ENCODE measurements at places on chromosomes 6 and 20.
A peak's percentile ranks its signal among the peaks of the same experiment; 100 is the strongest.

GRCh38 chr6:170057961-170058877 is 232.7 kb downstream of the DLL1 start:
- no peak for DNase-seq

GRCh38 chr6:52389264-52389625 is 27.3 kb downstream of the PAQR8 start:
- no peak for DNase-seq

DNA sequence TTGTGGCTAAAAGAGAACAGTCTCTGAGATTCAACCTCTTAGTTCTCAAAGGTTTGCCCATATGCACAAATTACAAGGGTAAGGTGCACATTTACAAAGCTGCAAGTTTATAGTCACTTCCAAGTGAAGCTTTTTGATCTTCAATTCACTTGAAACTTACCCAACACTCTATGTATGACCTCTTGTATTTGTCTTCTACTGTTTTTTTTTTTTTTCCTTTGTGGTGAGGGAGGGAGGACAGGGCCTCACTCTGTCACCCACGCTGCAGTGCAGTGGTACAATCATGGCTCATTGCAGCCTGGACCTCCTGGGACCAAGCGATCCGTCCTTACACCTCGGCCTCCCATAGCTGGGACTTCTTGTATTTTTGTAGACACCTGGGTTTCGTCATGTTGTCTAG is 4.5 kb upstream of the FOXO3 start:
- no peak for DNase-seq

GRCh38 chr6:93418033-93418407 is 1.3 kb downstream of the EPHA7 start:
- DNase-seq = peak; percentile 3

DNA sequence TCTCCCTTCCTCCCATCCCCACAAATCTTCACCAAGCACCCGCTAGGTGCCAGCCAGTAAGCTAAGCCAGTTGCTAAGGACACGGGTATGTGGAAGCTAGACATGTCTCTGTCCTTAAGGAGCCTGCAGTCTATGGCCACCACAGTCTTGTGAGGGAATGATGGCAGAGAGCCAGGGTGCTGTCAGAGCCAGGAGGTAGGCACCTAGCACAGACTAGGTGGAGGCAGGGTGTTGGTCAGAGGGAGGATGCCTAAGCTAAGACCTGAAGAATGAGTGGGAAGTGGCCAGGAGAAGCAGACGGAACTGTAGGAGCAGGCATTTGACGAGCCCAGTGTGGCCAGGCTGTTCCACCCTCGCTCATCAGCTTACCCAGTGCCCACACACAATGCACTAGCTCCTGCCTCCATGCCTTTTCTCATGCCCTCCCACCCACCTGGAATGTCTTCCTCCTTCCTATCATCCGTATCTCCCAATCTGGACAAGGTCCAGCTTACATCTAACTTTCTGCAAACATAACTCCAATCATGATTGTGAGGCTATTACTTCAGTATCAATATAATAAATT is 125.6 kb downstream of the FOXC1 start:
- no peak for DNase-seq

GRCh38 chr20:59331721-59332329 is 31.4 kb downstream of the EDN3 start:
- peak; percentile 21 for DNase-seq

DNA sequence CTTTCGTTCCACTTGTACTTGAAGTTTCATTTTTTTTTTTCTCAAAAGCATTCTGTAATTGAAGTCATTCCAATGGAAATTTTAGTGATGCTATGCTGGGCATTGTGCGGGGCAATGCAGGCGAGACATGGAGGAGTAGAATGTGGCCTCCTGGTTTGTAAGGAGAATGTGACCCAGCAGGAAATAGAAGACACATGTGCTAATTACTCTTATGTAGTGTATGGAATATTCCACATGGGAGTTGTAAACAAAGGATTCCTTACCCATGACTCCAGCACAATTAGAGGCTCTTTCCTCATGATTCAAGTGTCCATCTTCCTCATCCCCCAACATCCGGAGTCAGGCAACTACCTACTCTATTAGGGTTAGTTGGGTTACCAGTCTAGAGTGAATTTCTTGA is 14.9 kb upstream of the RFPL4B start:
- no peak for DNase-seq

- DNase-seq = peak; percentile 33
These were observed 105.5 kb downstream of the ARMC2 start for GRCh38 chr6:108953681-108954080.

DNA sequence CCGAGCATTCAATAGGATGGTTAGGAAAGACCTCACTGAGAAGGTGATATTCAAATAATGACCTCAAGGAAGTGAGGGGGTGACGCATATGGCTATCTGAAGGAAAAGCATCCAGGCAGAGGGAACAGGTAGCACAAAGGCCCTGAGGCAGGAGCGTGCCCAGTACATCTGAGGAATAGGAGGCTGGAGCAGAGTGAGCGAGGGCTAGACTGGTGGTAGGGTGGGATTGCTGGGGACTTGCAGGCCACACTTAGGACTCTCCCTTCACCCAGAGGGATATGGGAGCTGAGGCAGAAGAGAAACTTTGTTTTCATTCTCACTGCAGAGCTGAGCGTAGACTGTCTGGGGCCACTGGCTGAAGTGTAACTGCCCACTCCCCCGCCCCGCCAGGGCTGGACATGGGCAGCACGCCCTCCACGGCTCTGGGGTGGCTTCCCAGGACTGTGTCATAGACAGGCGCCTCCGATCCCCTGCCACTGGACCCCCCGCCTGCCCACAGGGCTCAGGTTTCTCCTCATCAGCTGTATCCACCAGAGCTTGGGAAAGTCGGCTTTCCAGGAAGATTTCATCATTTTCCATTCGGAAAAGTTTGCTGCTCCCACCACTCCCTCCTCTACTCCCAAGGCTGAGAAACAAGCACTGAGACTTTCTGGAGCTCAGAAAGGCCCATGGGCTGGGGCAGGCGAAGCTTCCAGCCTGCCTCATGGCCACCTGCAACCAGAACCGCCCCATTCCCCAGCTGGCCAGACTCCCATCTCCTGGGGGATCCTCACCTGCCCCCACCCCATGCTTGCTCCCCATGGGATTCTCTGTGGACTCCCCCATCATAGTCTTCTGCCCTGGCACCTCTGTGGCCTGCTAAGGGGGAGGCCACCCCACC is 142.6 kb downstream of the MRPL14 start:
- peak; percentile 26 for DNase-seq

GRCh38 chr6:90217506-90218127 is 79.0 kb downstream of the BACH2 start:
- DNase-seq = no peak

- no peak for DNase-seq
These were observed 167.2 kb downstream of the LINC00237 start for GRCh38 chr20:20939006-20939405.

GRCh38 chr20:62487118-62487517 is 11.3 kb upstream of the GATA5 start:
- no peak for DNase-seq

GRCh38 chr20:43832961-43833360 is 81.7 kb upstream of the TOX2 start:
- no peak for DNase-seq

DNA sequence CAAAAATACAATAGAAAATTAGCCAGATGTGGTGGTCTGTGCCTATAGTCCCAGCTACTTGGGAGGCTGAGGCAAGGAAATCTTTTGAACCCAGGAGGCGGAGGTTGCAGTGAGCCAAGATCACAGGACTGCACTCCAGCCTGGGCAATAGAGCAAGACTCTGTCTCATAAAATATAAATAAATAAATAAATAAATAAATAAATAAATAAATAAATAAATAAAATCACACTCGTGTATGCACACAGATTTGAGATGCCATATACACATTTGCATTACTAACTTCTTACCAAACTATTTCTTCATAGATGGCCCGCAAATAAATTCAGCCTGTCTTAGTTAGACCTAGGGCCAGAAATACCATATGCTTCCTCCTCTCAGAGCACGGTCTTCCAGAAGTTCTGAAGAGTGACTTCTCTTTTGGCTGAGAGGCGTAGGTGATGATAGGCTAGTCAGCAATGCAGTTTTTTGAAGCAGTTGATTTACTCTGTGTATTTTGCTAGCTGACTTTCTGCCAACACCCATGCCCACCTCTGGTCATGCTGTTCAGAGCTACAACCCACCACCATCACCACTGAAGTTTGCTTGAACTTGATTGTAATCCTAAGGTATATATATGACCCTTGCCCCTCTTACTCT is 150.1 kb downstream of the SASH1 start:
- no peak for DNase-seq

DNA sequence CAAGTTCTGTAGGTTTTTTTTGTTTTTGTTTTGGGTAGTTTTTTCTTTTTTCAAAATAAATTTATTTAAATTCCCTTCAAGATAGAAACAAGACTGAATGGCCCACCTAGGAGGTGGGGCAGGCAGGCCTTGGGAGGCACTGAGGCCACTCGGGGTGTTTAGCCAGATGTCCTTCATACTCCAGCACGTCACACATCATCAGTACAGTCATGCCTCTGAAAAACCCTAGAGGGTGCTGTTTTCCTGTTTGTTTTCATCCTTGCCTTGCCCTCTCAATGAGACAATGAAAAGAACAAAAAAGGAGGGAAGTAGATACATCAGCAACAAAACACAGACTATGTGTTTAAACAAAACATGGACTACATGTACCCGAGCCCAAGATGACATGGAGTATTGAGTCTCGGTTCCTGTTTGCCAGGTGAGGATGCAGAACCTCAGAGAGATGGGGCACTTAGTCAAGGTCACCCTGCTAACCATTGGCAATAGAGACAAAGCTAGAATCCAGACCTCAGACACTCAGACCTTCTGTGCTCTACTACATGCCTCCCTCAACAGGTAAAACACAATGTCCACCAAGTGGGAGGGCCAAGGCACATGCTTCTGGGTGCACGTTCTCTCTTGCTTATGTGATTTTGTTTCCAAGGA is 26.8 kb upstream of the CLIC5 start:
- DNase-seq = peak; percentile 65

DNA sequence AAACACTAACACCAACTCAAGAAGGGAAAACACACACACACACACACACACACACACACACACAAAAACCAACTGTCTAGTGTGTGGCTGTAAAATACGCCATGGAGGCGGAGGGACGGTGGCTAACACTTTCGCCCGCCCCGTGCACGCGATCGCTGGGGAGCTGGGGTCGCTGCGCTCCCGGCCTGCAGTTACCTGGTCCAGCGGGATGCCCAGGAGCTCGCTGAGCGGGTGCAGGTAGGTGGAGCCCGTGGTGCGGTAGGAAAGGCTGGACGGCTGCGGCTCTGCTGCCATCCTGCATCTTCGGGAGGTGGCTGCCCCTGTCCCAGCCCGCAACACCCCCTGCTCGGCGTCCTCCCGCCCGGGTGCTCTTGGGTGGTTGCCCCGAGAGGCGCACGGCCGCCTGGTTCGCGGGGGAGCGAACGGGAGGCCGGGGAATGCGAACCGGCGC is 303 bp downstream of the MBOAT1 start:
- DNase-seq = peak; percentile 64

DNA sequence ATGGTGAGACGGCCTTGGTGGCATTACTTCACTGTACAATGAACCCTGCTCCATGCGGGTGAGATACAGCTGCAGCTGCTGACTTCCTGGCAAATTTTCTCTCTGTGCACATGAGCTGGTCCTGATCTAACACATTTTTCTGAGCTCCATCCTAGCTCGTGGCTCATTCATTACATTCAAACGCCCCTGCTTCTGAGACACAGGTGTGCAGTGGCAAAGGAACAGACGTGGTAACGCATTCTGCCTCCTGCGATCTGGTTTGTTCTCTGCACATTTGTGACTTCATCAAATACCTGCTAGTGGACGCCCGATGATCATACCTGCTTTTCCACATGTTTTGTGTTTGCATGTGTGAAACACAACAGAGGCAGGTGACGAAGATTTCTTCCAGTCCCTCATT is 189.6 kb upstream of the PDE10A start:
- no peak for DNase-seq

- peak; percentile 23 for DNase-seq
These were observed 1383.5 kb upstream of the DEFB115 start for GRCh38 chr20:29873946-29874345.

DNA sequence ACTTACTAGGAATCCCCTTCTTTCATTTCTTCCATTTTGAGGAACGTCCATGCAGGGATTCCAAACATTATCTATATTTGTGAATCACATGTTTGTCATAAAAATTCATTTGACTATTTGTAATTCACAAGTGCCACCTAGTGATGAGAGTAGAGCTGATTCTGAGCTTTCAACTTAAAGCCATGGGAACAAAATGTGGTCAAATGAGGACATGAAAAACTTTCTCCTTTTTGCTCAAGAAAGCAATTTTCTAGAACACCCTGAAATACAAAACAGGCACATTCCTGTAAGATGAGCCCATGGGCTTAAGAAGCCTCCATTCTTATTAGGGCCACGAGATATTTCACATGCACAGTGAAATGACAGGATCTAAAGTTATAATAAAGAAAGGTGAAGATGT is 12.3 kb downstream of the MAP3K7 start:
- no peak for DNase-seq

DNA sequence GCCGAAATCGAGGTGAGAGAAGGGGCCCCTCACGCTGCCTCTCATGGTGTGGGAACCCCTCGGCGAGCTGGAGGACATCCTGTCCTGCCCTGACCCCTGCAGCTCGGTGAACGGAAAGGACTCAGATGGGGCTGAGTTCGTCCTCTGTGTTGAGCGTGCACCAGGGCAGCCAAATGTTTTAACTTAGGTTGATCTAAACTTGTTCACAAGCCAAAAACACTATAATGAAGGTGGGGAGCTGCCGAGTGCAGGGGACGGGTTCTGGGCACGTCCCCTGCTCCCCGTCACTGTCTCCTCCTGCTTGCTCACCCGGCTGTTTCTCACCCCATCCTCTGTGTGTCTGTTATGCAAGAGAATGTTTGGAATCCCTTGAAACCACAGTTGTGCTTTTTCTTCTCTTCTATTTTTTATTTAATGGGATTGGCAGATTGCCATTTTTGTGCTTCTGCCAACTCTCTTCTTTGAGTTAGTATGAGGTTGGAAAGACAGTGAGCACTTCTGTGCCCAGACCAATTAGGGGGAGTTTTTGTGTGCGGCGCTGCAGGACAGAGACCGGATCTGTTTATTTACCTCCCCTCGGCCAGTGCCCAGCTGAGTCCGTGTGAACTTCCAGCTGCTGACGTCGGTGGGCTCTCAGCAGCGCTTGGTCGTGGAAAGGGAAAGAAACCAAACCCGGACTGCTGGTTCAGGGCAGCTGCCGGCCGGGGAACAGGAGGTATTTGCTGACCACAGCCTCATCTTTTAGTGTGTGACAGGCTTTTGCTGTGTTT is 158.1 kb downstream of the DTNBP1 start:
- no peak for DNase-seq

- DNase-seq = no peak
These were observed 309.3 kb downstream of the CLIC5 start for GRCh38 chr6:45706319-45706718.

GRCh38 chr6:2565499-2565898 is 185.2 kb downstream of the MYLK4 start:
- DNase-seq = no peak

- no peak for DNase-seq
These were observed 659.0 kb upstream of the HS3ST5 start for GRCh38 chr6:115001731-115002350.
